ENCODE measurements at places on chromosomes 2 and 18.

DNA sequence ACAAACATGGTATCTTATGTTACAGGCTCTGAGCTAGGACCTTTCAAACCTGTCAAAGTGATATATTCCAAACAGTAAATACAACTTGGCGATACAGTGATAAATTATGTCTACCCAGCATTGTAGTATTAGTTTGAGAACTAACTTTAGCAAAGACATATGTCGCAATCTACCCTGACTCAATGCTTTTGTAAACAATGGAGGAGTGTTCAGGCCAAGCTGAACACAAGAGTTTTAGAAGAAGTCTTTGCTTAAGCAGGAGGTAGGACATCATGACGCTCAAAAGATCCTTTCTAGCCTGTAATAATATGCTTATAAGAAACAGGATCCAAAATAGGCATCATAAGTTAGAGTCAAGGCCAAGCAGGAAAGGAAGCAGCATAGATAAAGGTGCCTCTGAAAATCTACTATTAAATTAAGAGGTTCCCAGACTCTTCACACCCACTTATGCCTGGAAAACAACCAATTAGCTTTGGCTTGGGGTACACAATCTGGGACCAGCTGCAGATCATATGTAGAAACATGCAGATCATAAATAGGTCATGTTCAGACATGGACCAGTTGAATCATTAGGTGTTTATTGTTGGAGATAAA is 132.5 kb downstream of the CSRNP3 start:
- no peak for DNase-seq

DNA sequence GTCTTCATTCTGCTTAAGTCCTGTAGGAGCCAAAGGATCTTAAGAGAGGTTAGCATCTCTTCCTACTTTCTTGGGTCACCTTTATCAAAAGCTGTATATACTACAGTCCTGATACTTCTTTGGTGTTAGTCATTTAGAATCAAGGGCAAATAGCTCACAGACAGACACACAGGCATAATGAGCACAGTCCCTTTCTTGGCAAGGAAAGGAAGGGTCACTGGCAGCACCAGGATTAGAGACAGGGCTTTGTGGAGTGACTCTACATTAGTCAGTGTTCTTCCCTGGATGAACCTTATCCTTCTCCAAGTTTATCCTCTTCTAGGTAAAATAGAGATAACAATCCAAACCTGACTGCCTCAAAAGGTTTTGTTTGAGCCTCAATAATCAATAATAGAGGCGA is 40.0 kb upstream of the NCKAP5 start:
- DNase-seq: no peak

DNA sequence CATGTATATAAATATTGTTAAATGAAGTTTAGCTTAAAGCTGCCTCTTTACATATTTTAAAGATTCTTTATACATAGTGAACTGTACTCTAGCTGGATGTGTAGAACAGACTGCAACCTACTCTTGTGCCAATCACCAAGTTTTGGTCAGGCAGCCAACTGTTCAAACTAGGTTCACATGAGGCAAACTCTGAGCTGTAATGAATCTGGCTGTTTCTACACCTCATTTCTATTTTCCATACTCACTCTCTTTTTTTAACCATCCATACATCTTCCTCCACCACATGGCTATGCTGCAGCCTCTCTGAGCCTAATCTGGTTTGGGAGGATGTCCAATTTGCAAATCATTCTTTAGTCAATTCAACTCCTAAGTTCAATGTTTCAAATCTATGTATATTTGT is 974.8 kb downstream of the CNTNAP5 start:
- DNase-seq: no peak

DNA sequence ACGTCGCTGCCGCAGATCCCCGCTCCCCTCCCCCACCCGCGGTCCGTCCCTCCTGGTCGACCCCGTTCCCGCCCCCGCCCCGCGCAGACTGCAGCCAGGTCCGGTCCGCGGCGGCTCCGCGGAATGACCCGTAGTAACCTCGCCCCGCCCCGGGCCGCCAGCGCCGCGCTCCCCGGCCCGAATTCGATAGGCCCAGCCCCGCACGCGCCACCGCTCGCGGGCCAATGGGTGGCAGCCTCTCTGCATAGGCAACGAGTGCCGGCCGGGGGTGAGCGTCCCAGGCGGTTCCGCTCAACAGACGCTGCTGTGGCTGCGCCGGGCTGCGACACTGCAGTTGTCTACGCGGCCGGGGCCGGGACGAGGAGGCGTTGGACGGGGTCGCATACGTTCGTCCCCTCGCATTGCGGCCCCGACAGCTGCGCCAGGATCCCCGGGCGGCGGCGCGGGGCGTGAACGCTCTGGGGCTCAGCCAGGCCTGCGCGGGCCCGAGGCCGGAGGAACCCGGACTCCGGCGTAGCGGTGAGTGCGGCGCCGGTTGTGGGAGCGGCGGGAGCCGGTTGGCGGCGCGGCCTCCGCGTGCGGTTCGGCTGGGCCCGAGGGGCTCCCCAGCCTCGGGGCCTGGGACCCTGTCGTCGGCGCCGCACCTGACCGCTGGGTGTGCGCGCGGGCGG is at the start of gene ACSL3:
Gene ACSL3, plus strand, starts transcription at position 297 of the 671 bp plus-strand sequence. CDS start 47,737 bp downstream, outside the sequence.
- peak; percentile 83 for DNase-seq

- DNase-seq: no peak
These were observed 58.0 kb upstream of the BOD1L2 start for GRCh38 chr18:57088883-57089282.

GRCh38 chr18:79476031-79476917 is 80.5 kb downstream of the NFATC1 start:
- no peak for DNase-seq

- DNase-seq: no peak
These were observed 436.4 kb downstream of the RNF144A start for GRCh38 chr2:7353571-7353970.

- DNase-seq: no peak
These were observed 3.0 kb downstream of the CALCRL start for GRCh38 chr2:187445051-187445450.

DNA sequence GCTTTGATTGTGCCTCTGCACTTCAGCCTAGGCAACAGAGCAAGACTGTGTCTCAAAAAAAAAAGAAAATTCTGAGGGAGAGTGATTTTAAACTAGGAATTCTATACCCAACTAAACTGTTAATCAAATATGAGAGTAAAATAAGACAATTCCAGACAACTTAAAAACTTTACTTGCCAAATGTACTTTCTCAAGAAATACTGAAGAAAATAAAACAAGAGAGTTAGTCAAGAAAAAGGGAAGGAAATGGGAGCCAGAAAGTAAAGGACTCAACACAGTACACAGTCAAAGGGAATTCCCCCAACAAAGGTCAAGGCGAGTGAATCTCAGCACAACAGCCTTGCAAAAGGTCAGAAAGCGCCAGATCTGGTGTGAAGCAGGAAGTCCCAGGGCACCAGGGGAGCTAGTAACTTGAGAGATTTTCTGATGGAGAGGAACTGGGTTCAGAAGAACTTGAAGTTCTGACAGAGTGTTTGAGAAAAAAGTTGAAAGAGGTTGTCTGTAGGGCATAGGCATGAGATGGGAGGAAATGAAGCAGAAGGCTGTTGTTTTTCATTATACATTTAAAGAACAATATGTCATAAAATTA is 22.6 kb upstream of the TBC1D8 start:
- DNase-seq: no peak

DNA sequence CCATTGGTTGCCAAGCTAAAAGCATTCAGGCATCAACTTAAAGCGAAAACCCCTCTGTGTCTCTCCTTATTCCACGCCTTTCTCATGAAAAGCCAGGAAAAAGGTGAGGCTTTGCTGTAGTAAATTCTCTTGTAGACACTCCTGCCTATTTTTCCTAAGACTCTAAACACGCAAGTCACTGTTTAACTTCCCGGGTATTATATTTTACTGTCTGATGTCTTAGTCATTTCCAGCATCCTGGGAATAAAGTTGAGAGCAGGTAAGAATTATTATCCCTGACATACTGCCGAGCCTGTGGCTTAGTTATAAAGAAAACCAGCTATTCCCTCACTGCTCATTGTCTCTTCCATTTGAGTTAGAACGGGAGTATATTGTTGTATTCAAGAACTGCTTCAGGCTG is 112.4 kb upstream of the GATA6 start:
- no peak for DNase-seq
